Head of caudate nucleus (tissue), 42 donors: ENCODE measurements at places on chromosomes 5 and 9.

- no peak for DNase-seq
These were observed 71.8 kb downstream of the KDM4C start for GRCh38 chr9:6829536-6829935.

DNA sequence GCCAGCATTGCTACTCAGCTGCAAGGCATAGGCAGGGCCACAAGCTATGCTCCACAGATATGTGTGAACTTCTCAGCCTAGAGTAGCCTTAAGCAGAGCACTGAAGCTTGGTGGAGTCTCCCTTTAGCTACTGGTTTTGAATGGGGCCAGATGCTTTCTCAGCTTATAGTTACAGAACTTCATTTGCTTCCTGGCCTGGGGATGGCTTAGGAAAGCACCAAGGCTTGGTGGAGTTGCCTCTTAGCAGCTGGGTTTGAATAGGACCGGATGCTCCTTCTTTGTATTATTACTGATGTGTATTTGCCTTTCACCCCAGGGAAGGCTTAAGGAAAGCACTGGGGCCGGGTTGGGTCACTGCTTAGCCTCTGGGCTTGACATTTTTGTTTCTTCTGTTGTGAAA, 497.8 kb upstream of the SEMA6A start:
- no peak for DNase-seq

DNA sequence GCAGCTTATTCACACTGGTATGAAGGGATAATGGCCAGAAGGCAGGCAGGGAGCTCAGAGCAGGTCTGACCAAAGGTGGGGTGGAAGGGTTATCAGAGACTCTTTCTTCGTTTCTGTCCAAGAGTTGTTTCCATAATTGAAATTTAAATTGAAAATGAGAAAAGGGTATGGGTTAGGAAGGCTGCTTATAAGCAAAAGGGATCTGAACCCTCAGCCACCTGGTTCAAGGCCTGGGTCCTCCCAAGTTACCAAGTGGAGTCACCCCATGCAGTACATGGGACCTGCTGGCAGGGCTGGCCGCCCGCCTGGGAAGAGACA, 17.8 kb downstream of the EEIG1 start:
- DNase-seq, result peak; percentile 44

DNA sequence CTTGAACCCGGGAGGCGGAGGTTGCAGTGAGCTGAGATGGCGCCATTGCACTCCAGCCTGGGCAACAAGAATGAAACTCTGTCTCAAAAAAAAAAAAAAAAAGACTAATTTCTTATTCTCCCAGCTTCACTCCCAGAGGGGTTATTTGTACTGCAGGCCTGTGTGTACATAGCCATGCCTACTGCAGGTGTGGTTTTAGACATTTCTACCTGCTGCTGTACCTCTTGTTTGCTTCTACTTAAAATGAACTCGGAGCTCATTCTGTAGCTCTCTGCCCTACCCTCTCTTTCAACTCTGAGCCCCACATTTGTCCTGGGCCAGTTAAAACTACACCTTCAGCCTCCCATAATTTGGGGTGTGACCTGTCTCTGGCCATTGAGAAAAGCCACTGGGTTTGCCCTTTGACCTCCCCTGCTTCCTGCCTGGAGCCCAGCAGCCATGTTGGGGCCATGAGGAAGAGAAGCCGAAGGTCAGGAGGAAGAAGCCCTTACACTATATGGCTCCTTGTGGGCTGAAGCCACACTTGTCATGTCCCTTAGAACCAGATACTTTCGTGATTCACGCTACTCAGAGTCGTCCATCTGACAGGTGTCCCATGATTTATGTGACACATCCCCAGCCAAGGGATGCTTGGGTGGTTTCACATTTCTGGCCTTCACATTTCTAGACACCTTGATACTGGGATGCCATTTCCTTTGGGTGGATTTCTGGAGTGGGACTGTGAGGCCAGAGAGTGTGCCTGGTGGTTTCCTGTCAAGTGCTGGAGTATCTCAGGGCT, 9.4 kb upstream of the CARD19 start:
- DNase-seq, result no peak

- peak; percentile 13 for DNase-seq
These were observed 185.3 kb upstream of the WWC1 start for GRCh38 chr5:168106008-168106761.

DNA sequence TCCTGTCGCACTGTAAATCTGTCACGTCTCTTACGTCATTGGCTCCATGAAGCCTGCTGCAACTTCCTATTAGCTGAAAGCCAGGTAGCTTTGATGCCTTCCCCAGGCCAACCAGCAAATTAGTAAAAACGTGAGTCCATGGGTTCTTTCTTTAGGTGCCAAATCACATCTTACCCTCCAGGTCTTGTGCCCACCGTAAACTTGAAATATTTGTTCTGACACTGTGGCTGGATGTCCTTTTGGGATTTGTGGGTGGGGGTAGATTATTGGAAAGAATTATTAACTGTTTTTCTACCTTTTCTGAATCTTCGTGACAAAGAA, 172.8 kb downstream of the NR3C1 start:
- DNase-seq, result no peak

DNA sequence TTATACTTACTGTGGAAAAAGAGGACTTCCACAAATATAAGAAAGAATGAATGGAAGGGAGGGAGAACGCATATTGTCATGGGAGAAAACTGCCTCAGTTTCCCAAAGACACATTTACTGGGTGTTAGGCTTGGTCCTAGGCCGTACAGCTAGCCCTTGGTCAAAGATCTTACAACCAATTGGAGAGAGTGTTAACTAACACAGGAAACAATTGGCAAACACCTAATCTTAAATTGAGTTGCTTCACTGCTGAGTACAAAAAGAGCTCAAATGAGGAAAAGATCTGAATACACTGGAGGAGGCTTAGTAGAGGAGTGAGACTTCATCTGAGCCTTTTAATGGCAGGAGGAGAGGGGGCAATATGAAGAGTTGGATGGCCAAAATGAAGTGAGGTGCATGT, 161.7 kb downstream of the GLIS3 start:
- no peak for DNase-seq

DNA sequence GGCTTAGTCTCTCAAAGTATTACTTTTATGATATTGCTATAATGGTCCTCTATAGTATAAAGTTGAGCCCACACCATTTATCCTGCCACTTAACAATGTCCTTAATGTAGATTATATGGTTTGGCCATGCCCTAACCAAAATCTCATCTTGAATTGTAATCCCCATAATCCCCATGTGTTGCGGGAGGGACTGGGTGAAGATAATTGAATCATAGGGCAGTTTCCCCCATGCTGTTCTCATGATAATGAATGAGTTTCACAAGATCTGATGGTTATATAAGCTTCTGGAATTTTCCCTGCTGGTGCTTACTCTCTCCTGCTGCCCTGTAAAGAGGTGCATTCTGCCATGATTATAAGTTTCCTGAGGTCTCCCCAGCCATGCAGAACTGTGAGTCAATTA, 498.8 kb downstream of the RAB3C start:
- no peak for DNase-seq

DNA sequence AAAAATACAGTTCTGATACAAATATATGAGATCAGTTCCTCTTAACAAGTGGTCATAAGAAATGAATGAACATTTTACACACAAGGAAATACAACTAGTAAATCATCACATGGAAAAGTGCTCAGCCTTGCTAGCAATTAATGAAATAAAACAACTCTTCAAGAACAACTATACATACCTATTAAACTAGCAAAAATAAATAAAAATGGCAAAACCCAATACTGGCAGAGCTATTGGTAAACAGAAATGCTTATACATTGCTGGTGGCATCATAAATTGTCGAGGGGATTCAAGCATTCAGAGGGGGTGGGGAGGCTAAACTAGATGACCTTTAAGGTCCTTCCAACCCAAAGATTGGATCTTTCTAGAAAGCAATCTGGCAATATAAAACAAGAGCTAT, 5.9 kb upstream of the FRRS1L start:
- DNase-seq, result no peak

GRCh38 chr5:33408816-33409215, 31.9 kb upstream of the TARS1 start:
- DNase-seq, result no peak

DNA sequence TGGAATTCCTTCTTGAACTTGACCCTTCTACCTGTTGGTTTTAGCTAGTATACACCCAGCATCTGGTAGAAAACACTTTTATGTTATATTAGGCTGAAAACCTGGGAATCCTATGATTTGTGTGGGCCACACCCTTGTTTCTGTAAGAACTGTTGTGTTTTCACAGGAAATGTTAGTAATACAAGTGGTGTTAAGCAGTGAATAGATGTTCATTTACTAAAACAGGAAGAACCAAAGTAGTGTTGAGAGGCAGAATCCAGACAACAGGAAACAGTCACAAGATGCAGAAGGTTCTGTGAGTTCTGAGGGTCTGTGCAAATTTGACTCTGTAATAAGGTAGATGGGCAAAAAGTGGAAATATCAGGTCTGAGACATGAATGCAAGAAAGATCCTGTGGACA, 73.0 kb upstream of the RAI14 start:
- DNase-seq, result no peak

GRCh38 chr5:19462019-19462418, 526.0 kb downstream of the CDH18 start:
- no peak for DNase-seq

DNA sequence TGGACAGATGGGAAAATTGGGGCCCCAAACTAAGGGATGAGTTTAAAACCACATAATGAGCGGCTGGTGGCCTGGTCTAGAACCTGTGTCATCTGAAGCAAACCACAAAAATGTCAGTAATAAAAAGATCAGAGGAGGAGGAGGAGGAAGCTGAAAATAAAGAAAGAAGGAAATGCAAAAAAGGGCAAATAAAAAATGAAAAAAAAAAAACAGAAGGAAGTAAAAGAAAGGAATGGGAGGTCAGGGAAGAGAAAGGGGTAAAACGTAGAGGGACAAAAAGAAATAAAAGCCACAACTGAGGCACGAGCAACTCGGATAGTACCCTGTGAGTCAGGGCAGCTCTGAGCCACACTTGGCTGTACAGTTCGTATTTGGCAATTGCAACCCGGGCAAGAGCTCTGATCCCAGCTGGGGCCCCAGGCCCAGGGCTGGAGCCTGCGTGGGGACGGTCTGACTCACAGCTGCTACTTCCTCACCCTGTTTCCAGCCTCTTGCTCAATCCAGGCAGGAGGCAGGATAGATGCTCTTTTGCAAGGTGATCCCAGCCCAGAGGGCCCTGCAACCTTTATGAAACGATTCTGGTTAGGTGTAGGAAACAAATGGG, 137.9 kb upstream of the TRIM32 start:
- DNase-seq, result no peak

DNA sequence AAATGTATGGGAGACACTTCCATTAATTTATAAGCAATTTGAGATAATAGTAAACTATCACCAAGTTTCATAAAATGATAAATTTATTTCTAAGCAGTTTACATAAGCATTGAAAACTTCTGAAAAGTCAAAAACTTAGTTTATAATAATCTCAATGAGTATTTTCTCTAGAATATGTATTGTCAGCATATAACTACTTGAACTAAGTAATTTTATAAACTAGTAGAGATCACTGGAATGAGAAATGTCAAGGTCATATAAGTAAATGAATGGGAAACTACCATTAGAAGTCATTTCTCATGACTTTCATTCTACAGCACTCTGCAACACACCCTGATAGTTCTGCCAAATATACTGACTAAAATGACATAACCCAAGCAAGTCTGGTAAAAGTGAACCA, 3.4 kb downstream of the TBCA start:
- no peak for DNase-seq

DNA sequence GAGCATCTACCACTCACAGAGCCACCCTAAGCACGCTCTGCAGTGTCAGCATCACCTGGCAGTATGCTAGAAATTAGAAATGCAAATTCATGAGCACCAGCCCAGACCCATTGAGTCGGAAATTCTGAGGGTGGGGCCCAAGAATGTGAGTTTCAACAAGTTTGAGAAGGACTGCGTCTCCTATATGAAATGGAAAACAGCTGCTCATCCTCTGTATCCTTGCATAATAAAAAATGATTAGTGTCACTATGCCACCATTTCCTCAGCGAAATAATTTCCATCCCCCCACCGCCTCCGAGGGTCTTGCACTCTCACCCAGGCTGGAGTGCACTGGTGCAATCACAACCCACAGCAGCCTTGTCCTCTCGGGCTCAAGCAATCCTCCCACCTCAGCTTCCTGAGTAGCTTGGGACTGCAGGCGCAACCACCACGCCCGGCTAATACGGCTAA, 1.3 kb upstream of the IQGAP2 start:
- no peak for DNase-seq

DNA sequence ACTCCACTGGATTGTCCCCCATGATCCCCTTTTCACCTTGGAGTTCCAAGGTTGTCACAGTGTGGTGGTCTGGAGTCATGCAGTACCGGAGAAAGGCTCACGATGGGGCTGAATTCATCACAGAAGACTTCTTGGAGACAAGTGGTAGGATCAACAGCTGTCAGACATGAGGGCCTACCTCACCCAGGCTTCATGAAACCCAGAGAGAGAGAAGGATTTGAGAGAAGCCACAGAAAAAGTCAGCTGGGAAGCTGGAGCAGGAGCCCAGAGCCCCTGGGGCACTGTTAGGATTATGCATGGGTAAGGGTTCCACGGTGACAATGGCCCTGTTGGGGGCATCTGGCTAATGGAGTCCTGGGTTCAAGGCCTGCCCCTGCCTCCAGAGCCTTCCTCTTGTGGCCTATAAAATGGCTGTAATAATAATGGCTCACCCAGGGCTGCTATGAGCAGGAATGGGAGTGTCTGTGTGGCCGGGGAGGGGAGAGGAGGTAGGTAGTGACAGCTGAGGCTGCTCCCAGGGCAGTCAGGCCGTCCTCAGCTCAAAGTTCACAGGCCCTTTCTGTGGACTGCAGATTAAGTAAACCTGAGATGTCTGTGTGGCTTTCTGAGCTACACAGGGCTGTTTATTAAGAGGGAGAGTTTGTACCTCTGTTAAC, 910 bp downstream of the TRIM14 start:
- DNase-seq, result no peak

DNA sequence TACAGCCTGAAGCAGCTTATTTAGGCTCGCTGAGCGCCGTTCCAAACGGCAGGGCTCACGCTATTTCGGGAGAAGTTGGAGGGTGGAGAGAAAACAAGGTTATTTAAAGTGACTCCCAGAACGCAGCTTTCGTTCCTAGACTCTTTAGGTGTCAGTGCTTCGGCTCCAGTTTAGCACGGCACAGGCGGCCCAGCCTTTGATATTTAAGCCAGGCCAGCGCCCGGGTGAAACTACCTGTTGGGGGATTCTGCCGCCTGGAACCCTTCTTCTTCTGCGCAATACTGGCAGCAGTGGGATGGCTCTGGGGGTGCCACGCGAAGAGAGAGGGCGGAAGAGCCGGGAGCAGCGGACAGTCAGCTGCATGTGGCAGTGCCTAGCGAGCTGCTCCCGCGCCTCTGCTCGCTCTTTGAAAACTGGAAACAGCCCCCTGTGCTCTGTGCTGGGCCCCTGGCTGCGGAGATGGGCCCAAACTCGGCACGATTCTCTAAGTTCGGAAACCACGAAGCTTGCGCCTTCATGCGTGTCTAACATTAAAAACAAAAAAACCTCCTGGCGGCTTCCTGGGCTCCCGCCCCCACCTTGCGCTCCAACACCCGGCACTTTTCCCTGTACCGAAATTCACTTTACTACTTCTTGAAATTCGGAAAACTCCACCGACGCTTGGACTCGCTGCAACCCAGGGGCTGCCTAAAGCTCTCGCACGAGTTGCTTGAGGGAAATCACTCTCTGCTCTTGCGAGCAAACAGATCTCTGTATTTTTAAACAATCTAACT, 34.6 kb upstream of the NFIB start:
- DNase-seq, result peak; percentile 66
